K562 (cell line): ENCODE measurements at places on chromosomes 5 and 9.
A peak's percentile ranks its signal among the peaks of the same experiment; 100 is the strongest.

DNA sequence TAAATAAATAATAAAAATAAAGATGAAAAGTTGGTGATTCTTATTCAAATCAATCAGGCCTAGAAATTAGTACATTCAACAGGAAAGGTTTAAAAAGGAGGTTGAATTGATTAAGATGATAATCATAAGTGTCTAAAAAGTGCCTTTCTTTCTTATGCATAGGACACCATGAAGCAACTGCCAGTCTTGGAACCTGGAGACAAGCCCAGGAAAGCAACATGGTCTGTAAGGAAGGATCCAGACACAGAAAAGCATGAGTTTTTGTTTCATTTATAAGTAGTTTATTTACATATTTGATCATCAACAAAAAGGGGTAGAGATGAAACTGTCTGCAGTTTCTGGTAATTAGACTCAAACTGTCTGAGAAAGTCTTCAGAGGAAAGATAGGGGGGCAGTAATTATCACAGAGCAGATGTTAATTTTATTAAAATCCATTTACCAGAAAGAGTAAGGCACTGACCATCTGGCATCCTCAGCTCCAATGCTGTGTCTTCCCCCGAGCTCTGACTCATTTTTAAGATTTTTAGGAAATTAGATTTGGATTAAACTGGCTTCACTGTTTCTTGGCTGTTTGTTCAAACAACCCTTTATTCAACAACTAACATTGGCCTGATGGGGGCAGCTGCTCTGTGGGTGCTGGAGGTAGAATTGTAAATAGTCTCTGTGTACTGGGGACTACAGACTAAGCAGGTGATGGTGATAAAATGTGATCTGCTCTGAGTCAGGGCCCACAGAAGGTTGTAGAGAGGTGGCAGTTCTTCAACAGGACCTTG lies 2.7 kb downstream of the RABEPK start:
- no peak for DNase-seq

- no peak for DNase-seq
Measured at GRCh38 chr9:92638621-92639101, 31.3 kb downstream of the IPPK start.

DNA sequence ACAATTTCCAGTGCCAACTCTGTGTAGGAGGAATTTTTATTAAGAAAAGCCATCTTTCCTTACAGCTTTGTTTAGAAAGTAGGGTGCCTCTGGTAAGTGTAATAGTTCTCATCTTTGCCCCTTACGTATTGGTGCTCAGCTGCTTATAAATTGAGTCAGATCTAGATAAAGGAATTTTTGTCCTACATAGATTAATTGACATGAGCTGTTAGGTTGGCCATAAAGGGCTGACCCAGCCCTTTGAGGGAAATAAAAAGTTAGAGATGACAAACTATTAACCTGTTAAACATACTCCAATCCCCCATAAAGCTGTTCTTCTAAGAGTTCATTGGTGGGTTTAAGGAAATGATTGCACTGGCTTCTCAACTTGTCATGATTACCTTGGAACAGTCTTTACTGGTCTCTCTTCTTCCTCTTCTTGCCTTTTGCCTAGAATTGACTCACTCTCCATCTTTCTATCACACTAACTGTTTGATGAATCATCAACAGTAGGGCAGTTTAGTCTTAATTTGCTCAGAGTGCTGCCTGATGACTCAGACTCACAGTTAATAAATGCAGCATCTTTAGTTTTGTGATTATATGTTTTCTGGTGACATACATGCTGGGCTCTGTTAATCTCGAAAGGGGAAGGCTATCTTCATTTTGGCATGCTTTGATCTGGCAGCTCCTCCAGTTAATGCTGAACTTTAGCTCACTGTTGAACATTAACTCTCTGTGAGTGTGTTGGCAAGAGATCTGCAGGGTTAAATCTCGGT lies 51.7 kb downstream of the ARHGAP26 start:
- DNase-seq: no peak

- DNase-seq: peak; percentile 9
Measured at GRCh38 chr9:105296877-105297287, 52.4 kb downstream of the SLC44A1 start.

DNA sequence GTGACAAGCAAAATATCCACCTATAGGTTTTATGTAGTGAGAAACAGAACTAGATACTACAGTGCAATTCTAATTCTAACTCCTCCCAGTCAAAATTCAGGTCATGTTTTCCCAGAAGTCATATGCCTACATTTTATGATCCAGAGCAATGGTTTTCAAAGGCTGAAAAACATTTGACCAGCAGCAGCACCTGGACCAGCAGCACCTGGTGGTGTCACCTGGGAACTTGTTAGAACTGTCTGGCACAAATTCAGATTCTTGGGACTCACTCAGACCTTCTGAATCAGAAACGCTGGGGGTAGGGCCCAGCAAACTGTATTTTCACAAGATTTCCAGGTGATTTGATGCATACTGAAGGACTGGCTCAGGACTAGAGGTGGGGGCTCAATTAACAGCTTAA lies 367.7 kb upstream of the RFX3 start:
- DNase-seq: no peak

DNA sequence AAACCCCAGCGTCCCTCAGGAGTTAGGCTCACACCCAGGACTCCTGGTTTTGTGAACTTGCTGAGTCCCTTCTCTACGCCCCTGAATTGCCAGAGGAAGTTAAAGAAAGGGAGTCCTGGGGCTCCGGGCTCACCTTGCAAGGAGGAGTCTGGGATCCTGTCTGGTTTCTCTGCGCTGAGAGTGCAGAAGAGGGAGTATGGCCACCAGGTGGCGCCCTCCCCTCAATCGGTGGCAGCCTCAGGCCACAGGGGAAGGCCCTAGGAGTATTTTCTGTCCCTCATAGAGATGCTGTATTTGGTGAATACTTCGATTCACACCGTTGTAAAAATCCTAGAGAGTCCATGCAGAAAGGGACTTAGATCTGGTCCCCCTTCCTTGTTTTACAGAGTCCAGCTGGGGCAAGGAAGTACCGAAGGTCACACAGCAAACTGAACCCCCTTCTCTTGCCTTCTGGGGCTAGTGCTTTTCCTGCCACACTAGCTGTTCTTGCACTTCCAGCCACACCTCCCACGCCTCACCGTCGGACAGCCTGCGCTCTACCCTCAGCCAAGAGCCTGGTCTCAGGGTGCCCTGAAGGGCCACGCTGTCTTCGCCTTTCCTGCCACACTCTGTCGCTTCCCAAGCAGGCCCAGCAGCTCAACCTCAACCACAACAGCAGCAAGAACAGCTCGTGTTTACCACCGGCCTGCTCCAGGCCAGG lies 10.2 kb downstream of the HAND1 start:
- peak; percentile 88 for DNase-seq

- no peak for DNase-seq
Measured at GRCh38 chr5:15252331-15252730, 247.6 kb upstream of the FBXL7 start.

- DNase-seq: peak; percentile 25
Measured at GRCh38 chr5:168706655-168707069, 127.5 kb upstream of the PANK3 start.
